HCEC 1CT (cell line): ENCODE measurements at places on chromosomes 3 and 15.
A peak's percentile ranks its signal among the peaks of the same experiment; 100 is the strongest.

DNA sequence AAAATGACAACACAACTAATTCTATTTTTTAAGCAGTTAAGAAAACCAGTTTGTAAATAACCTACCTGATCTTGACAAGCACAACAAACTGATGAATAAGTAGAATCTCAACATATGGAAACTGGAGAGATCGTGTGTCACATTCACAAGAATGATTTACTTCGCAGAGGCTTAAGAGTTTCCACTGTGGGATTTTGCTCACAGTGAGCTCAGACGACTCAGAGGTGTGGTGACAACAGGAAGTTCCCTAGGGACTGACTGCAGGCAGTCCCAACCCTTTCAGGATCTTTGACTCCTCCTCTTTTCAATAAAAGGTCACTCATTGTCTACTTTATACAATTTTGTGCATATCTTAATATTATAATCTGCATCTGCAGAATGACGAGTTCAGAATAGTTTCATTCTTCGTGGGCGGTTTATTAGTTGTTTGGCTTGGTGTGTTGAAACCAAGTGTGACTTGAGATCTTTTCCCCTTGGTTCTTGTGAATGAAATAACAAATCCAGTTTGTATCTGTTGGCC, at the start of gene LIPH:
Gene LIPH, minus strand, starts transcription at position 231 of the 520 bp plus-strand sequence. Its CDS starts 117 bp downstream, at position 114.
- peak; percentile 22 for DNase-seq

GRCh38 chr3:175267121-175267531, 408.0 kb downstream of the NAALADL2 start:
- DNase-seq, result peak; percentile 82

DNA sequence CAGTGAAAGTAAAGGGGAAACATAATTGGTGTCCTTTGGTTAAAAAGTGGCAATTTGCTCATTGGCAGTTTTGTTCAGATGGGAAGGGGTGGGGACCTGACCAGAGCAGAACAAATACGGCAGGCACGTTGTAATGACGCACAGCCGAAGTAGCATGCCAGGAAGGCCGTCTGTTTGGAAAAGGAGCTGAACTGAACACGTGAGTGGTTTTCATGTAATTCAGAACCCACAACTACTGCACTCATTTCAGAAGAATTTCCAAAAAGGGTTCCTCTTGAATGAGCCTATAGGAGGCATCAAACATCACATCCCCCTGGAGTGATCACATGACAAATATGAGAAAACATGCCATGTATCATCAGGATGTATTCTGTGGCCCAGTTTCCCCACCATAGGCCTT, 42.9 kb upstream of the LMCD1 start:
- DNase-seq, result peak; percentile 87

DNA sequence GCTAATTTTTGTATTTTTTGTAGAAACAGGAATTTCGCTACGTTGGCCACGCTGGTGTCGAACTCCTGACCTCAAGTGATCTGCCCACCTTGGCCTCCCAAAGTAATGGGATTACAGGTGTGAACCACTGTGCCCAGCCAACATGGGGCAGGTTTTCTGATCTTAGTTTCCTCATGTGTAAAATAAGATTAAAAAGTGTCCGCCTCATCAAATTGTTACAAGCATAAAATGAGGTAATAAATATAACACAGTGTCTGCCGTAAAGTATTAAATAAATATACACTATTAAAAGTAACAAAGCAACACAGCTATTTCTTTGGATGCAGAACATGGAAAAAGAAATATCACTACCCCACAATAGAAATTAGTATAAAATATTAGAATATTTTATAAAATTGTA, 16.4 kb upstream of the COMMD2 start:
- DNase-seq, result no peak

GRCh38 chr3:22372292-22373062, 621.5 kb upstream of the ZNF385D start:
- DNase-seq, result no peak

GRCh38 chr3:186247821-186248814, 113.9 kb downstream of the DGKG start:
- DNase-seq, result no peak

DNA sequence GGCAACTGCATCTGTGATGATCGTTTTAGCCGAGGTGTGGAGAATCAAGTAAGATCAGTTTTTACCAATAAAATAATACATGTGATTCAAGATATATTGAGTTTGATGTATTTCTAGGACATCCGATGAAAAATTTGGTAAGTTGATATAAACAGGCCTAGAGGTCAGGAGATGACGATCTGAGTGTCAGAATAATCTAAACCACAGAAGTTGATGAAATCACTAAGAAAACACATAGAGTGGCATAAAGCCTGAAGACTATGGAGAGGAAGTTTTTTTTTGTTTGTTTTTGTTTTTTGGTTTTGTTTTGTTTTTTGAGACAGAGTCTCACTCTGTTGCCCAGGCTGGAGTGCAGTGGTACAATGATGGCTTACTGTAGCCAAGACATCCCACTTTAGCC, 235.3 kb downstream of the RBMS3 start:
- DNase-seq, result no peak

DNA sequence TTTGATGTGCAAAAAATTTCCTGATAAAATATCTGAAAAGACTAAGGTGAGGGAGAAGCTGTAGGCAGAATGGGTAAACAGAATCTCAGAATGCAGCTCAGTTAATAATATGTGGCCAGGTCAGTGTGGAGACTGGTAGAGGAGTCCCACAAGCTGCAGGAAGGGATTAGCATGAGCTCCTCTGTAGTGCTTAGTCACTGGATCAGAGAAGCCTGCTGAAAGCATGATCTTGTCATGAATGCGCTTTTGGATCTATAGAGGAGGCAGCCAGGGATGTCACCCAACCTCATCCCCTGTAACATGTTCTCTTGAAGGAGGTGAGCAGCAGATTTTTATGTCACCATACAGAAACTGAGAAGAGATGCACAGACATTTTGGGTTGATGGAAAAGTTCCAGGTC, 1035.3 kb upstream of the GBE1 start:
- no peak for DNase-seq

DNA sequence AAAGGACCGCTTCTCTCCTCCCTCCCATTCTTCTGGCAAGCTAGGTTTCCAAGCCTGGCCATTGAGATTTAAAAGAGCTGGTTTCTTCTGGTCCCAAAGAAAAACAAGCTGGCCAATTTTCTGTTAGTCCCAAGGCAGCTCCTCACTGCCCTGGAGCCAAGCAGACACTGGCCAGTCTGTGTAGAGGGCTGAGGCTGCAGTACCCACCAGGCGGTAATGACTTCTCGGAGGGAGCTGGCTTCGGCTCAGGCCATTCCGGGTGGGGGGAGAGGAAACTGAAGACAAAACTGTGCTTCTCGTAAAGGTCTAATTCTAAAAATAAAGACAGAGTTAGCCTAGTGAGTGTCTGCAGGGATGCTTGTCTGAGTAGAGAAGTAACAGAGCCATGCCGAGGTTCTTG, 78.5 kb upstream of the SMAD3 start:
- DNase-seq, result no peak

DNA sequence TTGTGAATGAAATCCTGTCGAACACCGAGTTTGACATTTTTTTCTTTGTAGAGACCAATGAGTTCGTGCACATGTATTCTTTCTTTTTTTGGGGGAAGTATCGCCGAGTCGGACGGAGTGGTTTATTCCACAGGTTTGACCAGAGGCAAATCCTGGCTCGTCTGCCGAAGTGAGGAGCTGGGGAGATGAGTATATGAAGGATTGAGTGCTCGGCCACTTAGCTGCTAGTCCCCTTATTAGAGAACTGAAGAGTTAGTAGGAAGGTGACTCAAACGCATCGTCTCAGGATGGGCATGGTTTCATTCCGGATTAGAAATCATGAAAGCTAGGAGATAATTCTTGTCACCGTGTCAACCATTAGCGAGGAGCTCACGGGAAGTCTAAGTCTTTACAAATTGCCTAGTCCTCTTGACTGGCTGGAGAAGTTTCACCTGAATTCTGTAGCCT, 154.7 kb upstream of the GOLIM4 start:
- no peak for DNase-seq

DNA sequence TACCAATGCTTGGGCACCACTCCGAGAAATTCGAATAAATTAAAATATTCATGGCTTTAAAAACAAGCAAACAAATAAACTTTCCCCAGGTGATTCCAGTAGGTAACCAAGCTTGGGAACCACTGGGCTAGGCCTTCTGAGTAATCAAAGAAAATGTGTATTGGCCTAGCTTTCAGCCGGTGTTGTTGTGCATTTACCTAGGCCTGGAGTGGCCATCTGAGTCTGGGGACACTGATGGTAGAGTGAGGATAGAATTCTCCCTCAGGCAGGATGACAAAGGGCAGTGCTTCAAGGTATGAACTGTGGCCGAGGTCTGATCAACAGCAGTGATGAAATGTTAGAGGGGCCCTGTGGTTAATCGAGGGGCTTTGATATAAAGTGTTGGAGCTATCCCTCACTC, 440.5 kb downstream of the EPHB1 start:
- no peak for DNase-seq

DNA sequence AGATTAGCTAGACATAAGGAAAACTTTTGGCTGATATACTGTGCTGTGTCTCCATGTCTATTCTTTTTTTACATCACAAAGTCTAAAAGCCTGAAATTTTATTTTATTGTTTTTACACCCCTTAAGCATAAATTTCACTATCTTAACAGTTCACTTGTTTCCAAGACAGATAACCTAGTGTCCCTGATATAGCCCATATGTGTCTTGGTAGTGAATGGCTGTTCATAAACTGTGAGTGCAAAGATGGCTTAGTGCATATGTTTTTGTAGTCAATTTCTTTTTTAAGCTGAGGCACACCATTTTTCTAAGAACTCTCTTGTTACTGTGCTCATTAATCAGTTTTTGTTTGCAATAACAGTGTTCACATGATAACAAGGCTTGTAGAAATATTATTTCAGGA, 381.1 kb downstream of the OXSM start:
- no peak for DNase-seq

DNA sequence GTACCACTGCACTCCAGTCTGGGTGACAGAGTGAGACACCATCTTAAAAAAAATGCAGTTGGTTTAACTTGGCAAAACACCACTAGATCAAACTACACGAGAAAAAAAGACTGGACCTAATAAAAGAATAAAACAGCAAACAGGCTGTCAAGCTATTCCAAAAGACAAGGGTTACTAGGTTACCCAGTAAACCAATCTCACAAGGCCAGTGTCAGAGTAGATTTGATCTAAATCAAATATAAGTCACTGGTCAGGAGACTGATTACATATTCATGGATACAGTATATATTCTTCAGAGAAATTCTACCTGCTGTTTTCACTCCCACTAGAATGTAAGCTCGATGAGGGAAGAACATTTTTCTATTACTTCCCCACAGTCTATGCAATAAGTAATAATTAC, 2.5 kb upstream of the GANC start:
- no peak for DNase-seq

DNA sequence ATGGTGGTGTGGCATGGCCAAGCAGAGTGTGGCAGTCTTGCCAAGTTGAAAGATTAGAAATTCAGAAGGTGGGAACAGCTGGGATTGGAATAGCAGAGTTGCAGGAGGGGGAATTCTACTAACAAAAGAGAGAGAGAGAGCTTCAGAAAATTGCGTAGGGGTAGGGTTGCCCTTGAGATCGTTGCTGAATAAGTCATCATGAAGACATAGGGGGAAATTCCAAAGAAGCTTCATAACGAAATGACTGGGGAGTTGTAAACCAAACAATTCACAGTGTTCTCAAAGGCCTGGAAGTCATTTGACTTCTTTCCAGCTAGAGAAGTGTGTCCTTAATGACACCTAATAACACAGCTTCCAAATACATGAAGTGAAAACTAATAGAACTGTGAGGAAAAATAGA, 26.3 kb upstream of the TIPARP start:
- peak; percentile 66 for DNase-seq

GRCh38 chr15:70545526-70545925, 217.8 kb downstream of the UACA start:
- DNase-seq, result no peak

DNA sequence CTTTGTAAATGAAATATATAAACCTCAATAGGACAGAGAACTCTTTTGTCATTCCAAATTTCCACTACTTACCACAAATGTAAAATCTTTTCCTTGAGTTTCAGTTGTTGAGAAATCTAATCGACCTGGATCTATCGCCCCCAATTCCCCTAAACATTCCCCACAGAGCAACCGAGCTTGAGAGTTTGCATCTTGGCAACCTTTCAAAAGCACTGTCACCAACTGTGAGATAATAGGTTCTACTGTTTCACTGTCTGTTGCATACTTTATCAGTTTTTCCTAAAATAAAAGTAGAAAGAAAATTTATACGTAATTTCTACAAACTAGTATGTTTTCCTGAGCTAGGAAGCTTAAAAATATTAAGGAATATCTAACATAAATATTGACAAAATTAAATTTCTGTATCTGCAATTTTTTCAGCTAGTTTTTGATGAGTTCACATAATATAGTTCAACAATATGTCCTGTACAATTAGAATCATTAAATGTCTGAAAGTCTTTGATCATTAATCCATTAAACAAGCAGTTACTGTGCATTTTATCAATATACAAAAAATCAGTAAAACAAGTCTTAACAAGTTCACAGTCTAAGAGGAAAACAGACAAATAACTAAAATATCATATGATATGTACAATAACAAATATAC, 54.5 kb downstream of the ATR start:
- DNase-seq, result no peak

DNA sequence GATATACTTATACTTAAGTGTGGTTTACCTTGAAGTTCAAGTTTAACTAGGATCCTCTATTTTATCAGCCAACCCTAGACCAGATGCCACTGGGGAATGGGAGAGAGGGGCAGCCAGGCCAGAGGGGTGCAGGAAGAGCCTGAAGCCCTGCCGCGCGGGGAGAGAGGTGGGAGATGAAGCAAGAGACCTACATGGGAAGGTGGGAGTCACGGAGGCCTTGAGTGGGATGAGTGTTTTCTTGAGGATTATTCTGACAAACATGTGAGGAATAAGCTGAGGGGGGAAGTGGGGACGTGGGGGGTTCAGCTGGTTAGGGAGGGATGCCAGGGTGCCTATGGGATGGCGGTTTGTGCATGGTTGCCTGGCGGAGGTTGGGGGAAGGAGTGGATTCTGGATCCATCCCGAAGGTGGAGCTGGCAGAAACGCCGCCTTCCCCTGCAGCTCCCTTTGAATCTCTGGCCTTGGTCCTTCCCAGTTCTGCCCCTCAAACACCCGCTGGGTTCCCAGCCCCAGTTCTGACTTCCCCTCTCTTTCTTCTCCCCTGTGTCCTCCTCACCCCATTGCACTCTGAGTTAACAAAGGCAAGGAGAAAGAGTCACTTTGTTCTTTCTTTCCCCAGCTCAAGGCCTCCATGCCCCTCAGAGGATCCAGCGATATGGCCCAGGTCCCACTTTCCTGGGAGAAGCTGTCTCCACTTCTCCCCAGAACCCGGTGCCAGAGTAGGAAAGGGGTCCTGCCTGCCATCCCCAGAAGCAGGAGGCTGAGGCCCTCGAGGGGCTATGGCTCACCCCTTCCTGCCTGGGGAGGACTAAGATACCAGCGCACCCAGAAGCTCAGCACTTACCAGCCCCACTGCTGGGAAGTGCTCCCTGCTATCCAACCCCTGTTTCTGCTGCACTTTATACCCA, 274.2 kb downstream of the UACA start:
- DNase-seq, result no peak
